ENCODE measurements at places on chromosomes 2 and 18. TPM values are rescaled to one million over a fixed set of nuclear protein-coding genes. Genes with fewer than 3 reads are reported as not detected.

DNA sequence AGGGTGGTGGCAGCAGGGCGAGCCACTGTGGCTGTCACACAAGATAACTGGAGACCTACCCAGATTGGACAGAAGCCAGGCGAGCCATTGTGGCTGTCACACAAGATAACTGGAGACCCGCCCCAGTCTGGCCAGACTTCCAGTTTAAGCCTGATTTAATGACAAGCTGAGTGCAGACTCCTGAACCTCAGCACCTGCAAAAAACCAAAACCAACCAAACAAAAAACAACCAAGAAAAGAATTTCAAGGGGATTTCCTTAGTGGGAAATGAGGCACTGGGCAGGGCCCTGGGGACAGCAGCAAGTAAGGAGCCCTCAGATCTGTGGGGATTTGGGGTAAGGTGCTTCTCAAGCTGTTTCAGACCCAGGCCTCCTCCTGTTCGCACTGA, 95.2 kb upstream of the BOD1L2 start:
- DNase-seq = no peak

EVA1A gene
- not detected for total RNA-seq

CKAP2L gene
- total RNA-seq = 46.1 TPM

GRCh38 chr2:199862788-199863187, 11.8 kb upstream of the FTCDNL1 start:
- DNase-seq = no peak

- DNase-seq = no peak
These were observed 186.6 kb downstream of the GBX2 start for GRCh38 chr2:235981631-235982030.

KCNS3 gene
- 0.19 TPM for total RNA-seq

- DNase-seq = no peak
These were observed 159.8 kb downstream of the METTL4 start for GRCh38 chr18:2411381-2411960.

DNA sequence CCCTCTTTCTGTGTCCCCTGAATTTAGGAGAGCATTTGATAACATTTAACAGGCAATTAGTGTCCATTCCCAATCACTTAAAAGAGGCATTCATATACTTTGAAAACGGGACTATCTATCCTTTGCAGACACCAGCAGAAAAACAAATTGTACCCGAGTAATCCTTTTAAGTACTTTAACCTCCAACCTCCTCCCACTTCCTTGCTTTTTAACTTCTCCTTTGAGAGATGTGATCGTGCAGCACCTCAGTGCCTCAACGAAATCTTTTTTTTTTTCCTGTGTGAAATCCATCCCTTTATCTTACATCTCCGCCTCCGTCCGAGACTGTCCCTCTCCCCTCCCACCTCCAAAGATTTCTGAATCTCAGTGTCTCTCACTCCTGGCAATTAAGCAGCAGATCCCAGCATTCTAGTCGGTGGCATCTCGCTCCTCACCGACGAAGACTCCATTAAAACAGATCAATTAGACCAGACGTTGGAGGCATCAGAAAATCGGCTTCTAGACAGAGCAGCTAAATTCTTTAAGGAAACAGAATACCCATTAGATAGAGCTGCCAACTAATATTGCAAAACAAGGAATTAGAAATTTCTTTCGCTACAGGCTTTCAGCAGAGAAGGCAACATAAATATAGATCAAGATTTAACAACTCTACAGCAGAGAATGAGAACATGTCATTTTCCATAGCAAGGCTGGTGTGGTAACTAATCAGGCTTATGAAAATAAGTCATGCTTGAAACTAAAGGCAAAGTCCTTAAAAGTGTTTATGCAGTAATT, 1.9 kb upstream of the TMEFF2 start:
- no peak for DNase-seq

NEU2 gene
- total RNA-seq = not detected

- DNase-seq = no peak
These were observed 206.3 kb downstream of the RAD51AP2 start for GRCh38 chr2:17311771-17312511.

- DNase-seq = no peak
These were observed 8.4 kb upstream of the MYCN start for GRCh38 chr2:15931950-15932349.

LYG1 gene
- total RNA-seq = 0.29 TPM

POLR1B gene
- 50.7 TPM for total RNA-seq

DNA sequence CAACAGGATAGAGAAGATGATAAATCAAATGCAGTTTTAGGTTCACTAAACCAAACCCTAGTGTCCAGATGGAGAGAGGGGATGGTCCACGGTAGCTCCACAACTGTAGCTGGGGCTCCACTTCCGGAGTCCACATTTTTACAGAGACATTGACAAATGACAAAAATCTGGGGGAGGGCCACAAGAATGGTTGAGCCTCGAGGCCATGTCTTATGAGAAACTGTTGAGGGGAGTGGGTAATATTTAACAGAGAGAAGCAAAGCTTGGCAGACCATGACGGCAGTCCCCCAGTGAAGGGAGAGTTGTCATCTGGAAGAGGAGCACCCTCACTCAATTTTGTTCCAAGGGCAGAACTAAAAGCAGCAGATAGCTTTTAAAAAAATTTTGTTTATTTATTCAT, 17.6 kb upstream of the EPHA4 start:
- no peak for DNase-seq

DNA sequence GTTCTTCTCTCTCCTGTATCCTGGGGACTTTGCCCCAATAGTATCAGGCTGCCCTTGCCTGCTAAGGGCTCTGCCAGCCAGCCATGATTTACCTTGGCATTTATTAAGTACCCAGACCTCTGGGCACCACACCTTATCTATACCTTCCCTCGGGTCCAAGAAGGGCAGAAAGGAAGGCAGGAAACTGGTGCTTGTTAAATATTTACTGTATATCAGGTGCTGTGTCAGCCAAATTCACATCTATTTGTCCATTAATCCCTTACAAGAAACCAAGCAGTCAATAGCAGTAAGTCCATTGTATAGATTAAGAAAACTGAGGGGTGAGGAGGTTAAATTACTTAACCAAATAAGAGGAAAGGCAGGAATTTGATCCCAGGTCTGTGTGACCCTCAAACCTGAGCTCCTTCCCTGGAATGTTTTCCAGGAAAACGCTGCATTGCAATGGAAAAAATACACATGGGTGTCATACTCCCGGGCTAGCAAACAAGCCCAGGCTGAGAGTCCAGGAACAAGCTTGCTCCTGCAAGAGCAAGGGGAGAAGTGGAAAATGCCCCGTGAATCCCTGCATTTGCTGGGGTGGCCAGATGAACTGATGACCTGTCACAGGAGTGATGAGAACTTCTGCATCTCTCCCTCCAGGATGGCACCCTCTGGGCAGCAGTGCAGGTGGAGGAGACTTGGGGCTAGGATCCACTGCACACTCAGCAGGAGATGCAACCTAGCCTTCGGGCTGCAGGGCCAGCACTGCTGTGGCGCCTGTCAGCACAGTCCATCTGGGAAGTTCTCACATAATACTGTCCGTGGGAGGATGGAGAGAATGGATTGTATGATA, 30.4 kb downstream of the CIB4 start:
- no peak for DNase-seq

- no peak for DNase-seq
These were observed 38.4 kb downstream of the LONRF2 start for GRCh38 chr2:100283724-100284501.

FAM168B gene
- total RNA-seq = 50.5 TPM

DNA sequence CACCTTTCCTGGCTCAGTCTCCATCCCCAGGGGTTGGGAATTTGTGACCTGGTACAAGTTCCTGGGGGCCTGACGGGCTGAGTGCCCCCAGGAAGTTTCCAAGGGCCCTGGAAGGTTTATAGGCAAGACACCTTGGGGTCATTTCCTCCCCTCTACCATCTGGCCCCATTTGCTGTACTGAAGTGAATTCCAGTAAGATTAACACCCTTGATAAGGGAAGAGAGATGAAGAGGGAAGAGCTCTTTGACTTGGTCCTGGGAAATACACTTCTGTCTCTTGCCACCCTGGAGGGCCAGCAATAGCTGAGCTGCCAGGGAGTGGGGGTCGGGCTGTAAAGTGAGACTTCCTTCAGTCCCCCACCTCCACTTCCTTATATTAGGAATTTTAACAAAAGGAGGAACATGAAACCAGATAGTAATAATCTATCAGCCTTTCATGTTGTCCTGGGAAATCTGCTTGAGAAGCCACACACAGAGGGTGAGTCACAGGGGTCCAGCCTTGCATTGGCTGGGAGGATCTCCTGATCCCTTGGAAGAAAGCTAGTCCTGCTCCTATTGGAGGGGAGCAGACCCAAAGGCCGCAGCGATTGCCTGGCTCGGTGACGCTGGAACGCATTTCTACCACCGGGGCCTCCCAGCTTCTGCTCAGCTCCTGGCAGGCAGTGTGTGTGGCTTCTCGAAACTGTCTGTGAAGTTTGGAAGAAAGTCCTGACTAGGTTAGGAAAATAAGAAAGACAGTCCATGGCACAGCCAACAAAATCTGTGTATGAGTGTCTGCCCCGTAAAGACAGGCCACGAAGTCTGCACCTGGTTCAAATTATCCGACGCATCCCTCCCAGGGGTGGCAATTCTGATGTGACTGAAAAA, 87.3 kb downstream of the ACAA2 start:
- DNase-seq = no peak

GRCh38 chr18:56568986-56569385, 69.4 kb downstream of the TXNL1 start:
- DNase-seq = no peak

DNA sequence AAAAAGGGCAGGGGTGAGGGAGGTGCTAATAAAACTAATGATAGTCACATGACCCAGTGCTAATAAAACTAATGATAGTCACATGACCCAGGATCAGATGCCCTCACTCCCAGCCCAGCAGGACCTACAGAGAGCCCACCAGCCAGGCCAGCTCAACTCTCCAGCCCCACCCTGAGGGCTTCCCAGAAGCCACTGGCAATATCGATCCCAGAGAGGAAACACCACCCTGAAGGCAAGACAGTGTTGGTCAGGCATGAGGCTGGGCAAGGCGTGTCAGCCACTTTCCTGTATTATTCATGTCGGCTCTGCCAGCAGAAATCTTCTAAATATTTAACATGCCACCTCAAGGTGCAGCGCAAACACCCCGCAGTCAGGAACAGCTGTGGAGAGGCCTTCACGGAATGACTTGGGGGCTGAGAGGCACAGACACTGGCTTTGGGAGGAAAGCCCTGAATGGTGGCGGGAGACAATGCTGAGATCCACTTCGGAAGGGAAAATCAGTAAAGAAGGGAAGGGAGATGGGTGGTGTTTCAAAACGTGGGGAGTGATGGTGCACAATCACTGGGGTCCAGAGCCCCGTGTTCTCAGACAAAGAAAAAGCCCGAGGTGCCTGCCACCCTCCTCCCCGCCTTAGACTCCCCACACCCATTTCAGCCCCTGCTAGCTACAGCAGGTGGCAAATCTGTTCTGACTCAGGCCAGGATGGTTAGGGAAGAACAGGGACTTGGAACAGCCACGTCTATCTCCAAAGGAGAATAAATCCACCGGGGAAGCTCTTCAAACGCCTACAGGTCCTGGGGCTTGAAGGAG, 1.4 kb downstream of the REEP1 start:
- DNase-seq = no peak

- peak; percentile 46 for DNase-seq
These were observed 3.5 kb upstream of the ADNP2 start for GRCh38 chr18:80105369-80106167.

EFEMP1 gene
- total RNA-seq = not detected

KRTCAP3 gene
- total RNA-seq = 6.4 TPM

LIPG gene
- total RNA-seq = 0.50 TPM

- peak; percentile 25 for DNase-seq
These were observed 2.4 kb downstream of the SCYGR8 start for GRCh38 chr2:227748079-227748478.

CNTNAP5 gene
- total RNA-seq = not detected

DNA sequence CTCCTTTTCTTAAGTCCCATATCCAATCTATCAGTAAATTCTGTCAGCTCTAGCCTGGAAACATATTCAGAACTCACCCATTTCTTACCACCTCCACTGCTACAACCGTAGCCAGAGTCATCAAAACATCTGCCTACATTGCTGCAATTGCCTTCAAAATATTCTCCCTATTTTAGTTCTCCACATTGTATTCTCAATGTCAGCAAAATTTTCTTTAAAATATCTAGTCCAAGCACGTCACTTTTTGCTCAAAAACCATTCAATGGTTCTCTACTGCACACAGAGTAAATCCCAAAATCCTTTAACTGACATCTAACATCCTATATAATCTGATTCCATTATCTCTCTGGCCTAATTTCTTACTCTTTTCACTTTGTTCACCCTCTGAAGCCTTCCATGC, 68.5 kb upstream of the ERBB4 start:
- no peak for DNase-seq

DNA sequence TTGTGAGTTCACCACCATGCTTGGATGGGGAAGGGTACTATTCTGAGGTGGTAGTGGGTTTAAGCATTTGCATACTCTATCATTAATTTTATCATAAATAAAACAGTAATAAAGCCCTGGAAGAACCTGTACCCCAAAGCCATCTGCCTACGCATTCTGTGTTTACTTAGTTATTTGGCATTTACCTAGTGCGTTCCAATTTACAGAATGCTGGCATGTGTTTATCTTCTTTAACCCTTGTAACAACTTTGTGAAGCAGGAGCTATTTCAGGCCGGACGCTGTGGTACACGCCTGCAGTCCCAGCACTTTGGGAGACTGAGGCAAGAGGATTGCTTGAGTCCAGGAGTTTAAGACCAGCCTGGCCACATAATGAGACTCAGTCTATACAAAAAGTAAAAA, 17.8 kb upstream of the ODC1 start:
- no peak for DNase-seq

- DNase-seq = no peak
These were observed 243.4 kb downstream of the RDH14 start for GRCh38 chr2:18317017-18317416.

ACTR1B gene
- 113 TPM for total RNA-seq

DNA sequence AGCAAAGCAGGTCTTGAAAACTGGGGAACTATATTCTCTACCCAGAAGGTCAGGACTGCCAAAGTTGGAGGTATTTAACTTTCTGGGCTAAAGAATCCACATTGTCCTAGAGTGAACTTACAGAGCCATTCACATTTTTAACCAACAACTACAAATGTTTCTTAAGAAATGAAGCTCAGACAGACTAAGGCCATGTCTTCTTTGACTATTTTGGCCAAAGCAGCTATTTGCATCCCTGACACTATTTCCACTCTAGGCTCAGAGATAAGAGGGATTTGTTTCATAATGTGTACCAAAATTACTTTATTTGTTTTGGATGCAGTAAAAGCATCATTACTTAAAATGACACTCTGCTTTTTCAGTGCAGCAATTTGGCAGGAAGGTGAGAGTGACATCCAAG, 18.1 kb downstream of the PID1 start:
- DNase-seq = no peak

SMAD4 gene
- 72.5 TPM for total RNA-seq

PTPRN gene
- 0.24 TPM for total RNA-seq

Measured in activated CD4-positive, alpha-beta memory T cell treated with anti-CD3 and anti-CD28 coated beads for 36 hours (primary cell).